ENCODE measurements at places on chromosomes 6 and 20. TPM values are rescaled to one million over a fixed set of nuclear protein-coding genes. Genes with fewer than 3 reads are reported as not detected.

Gene ISM1
- not detected for total RNA-seq

Gene COL21A1
- 0.50 TPM for total RNA-seq

DNA sequence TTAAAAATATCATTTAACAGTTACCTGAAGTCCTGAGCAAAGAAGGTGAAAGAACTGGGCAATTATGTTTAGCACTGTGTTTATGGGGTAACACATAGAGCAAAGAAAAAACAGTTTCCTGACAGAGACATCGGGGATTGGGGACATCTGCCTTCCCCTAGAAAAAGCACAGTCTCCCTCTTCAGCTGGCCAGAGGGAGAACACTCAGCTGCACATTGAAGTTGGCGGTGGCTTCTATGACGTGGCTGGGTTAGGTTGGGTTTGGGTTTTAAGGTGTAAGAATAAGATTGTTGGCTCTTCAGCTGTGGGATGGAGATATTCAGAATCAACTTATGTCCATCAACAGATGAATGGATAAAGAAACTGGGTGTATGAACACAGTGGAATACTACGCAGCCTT is 124.0 kb upstream of the DTNBP1 start:
- H3K4me1 ChIP-seq, result no peaks in the 10 kb centered on the region
- H3K27ac ChIP-seq, result no peak overlapping the region
- H3K4me3 ChIP-seq, result no peak overlapping the region
- DNase-seq, result no peak
- H3K27me3 ChIP-seq, result no peaks in the 10 kb centered on the region

DNA sequence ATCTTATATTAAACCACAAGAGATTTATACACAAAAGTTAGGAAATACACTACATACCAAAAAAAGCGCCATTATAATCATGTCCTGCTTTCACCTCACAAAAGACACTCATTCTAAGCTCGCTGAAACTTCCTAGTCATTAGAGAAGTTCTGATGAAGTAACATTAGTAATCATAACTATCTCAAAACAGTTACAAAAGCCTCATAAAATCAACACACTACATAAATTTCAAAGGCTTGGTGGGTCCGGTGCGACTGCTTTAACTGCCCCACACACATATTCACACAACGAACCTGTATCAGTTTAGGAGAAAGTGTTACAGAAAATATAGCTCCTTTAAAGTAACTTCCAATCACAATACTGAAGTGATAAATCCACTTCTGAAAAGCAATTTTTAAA is 1.9 kb downstream of the PHIP start:
- DNase-seq, result no peak
- H3K36me3 ChIP-seq, result no peaks in the 10 kb centered on the region
- peak overlapping the region; percentile 99 for H3K27ac ChIP-seq
- H3K27me3 ChIP-seq, result no peaks in the 10 kb centered on the region

GRCh38 chr6:153334121-153334520 is 203.0 kb upstream of the RGS17 start:
- no peak overlapping the region for H3K27ac ChIP-seq
- H3K36me3 ChIP-seq, result no peaks in the 10 kb centered on the region
- DNase-seq, result no peak
- no peaks in the 10 kb centered on the region for H3K4me1 ChIP-seq
- H3K27me3 ChIP-seq, result no peaks in the 10 kb centered on the region

DNA sequence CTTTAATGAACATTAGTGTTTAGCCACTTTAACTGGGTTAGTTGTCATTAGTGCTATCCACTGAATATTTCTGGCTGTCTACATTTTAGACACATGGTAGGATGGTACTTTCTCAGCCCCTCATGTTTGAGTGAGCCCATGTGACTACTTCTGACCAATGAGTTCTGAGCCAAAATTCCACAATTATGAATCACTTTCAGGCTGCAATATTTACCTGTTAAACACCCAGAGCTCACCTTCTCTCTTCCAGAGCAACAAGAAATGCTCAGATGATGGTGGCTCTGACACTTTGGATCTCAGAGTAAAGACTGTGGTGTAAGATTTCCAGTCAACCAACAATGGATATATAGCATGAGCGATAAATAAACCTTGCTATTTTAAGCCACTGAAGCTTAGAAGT is 24.8 kb downstream of the SPACA1 start:
- no peak for DNase-seq
- H3K4me3 ChIP-seq, result no peak overlapping the region
- no peak overlapping the region for H3K27ac ChIP-seq
- H3K4me1 ChIP-seq, result no peaks in the 10 kb centered on the region
- H3K36me3 ChIP-seq, result no peaks in the 10 kb centered on the region

DNA sequence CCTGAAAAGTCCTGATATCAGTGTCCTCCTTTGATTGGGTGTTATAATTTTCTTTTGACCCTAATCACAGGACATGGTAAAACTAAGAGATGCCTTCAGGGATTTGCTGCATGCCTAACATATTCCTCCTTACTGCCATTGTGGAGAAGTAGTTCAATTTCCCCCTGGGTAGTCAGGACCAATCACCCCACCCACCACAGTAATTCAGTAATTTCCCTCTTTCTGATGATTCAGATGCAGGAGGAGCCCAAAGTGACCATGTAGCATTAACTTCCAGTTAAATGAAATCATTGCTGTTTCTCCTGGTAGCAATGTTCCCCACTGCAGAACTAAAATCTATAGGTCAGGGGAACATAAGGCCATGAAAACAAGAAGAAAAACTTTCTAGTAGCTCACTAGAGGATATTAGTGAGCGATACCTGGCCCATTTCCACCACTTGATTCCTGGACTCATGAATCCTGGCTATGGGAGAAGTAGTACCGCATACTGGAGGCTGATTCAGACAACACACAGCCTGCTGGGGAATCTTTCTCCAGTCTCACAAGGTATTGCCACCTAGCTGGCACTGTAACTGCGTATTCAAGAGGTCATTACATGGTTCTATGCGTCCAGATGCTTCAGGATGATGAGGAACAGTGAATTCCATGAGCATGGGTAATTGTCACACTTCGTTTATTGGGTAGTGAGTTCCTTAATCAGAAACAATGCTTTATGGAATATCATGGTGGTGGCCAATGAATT is 561.2 kb downstream of the HAO1 start:
- no peak for DNase-seq
- H3K27me3 ChIP-seq, result no peaks in the 10 kb centered on the region
- no peaks in the 10 kb centered on the region for H3K36me3 ChIP-seq

DNA sequence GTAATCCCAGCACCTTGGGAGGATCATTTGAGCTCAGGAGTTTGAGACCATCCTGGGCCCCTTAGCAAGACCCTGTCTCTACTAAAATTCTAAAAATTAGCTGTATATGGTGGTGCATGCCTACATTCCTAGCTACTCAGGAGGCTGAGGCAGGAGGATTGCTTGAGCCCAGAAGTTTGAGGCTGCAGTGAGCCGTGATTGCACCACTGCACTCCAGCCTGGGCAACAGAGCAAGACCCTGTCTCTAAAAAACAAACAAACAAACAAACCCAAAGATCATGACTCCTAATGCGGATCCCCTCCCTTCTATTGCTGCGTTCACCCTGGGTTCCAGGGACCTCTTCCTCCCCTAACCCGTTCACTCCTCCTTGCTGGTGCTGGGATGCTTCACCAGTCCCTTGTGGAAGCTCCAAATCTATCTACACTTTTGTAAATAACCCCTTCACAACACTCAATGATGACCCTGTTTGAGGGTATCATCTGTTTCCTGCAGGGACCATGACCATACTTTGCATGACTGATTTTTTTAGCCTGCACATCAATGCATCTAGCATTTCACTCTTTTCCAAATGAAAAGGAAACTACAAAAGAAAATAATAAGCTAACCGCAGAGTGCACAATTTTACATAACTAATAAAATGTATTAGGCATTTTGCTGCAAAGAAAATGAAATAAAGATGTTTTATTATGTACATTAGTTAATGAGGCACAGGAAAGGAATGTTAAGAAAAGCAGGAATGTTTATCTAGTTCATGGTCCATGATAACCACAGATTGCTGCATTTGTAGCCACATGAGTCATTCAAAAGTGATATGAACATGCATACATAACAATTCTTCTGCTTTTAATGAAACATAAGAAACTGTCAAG is 30.5 kb upstream of the IPCEF1 start:
- H3K27me3 ChIP-seq, result no peaks in the 10 kb centered on the region
- no peak for DNase-seq
- no peak overlapping the region for H3K27ac ChIP-seq
- H3K36me3 ChIP-seq, result no peaks in the 10 kb centered on the region
- no peak overlapping the region for H3K4me3 ChIP-seq
- H3K4me1 ChIP-seq, result no peaks in the 10 kb centered on the region

- no peak for DNase-seq
- H3K4me1 ChIP-seq, result no peaks in the 10 kb centered on the region
- H3K36me3 ChIP-seq, result no peaks in the 10 kb centered on the region
These were observed 17.2 kb downstream of the CARMIL1 start for GRCh38 chr6:25296217-25296905.

DNA sequence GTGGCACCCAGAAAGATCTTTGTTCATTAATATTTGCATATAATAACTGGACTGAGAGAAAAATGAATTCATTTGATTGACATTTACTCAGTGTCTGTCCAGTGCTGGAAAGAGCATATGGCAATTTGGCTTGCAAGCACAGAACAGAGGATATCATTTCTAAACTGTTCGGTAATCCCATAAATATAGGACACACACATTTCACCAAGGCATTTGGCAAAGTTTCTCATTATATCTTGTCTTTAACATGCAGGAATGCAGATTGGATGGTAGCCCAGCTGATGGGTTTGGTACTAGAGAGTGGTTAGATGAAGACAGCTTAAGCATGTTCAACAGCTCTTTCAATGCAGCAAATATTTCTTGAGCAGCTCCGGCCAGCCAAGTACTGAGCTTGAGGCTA is 259.2 kb downstream of the PRKN start:
- H3K4me3 ChIP-seq, result no peak overlapping the region
- no peak overlapping the region for H3K27ac ChIP-seq
- DNase-seq, result no peak

DNA sequence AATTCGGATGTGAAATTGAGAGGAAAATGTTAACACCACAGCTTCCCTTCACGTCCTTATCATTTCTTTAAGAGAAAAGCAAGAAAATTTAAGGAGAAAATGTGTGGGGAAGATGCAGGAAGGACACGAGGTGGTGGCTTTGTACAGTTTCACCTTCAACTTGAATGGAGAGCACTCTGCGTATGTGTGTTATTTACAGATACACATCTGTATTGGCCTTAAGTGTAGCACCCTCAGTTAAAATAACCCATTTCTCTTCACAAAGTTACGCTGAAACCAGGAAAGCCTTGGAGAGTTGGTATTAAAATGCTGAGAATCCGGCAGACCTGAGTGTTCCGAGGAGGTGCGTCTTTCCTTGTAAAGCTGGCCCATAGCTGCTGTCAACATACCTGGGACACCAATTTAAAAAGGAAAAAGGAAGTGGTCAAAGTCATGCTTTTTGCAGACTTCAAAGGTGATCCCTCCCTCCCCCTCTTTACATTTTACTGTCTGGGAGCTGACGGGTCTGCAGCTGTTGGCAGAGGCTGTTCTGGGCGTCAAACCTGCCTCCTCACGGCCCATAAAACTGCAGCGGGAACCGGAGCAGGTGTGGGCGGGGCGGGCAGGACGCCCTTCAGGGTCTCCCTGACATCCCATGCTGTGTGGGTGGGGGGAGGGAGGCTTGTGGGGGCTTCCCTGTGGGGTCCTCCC is 61.3 kb upstream of the TBXT start:
- H3K27me3 ChIP-seq, result no peaks in the 10 kb centered on the region
- no peak overlapping the region for H3K4me3 ChIP-seq
- H3K36me3 ChIP-seq, result no peaks in the 10 kb centered on the region

DNA sequence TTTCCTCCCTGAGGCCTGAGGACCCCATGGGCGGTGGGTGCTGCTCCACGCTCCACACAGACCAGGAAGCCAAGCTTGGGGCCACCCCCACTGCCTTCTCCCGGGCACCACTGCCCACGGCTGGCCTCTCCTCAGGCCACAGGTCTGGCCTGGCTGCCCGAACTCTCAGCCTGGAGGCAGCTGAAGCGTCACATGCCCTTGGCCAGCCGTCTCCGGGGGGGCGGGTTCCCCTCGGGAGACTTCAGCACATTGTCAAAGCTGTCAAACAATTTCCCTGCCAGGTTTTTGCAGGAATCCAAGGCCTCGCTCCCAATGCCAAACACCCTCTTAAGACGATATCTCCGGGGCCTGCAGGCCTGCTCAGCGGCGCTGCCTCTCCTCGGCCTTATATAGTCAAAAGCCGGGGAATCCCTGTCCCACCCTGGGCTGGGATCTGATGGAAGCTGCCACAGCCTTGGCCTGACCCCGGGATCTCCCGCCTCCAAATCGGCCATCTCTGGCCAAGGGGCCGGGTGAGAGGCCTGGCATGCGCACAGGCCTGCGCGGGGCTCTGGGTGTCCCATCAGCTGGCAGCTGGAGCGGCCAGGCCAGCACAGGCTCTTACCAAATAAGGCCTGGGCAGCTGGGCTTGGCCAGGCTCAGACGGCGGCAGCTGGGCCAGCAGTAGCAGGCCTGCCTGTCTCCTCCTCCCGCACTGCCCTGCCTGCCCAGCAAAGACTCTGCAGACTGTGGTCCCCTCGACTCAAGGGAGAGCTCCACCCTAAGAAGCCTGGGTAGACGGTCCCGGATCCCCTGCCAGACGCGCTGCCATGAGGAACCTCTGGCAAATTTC is 49.7 kb downstream of the RBM38 start:
- peaks cover 34% of the 10 kb centered on the region for H3K4me1 ChIP-seq
- H3K27ac ChIP-seq, result peak overlapping the region; percentile 89
- no peaks in the 10 kb centered on the region for H3K27me3 ChIP-seq
- no peaks in the 10 kb centered on the region for H3K36me3 ChIP-seq
- no peak overlapping the region for H3K4me3 ChIP-seq
- DNase-seq, result no peak

DNA sequence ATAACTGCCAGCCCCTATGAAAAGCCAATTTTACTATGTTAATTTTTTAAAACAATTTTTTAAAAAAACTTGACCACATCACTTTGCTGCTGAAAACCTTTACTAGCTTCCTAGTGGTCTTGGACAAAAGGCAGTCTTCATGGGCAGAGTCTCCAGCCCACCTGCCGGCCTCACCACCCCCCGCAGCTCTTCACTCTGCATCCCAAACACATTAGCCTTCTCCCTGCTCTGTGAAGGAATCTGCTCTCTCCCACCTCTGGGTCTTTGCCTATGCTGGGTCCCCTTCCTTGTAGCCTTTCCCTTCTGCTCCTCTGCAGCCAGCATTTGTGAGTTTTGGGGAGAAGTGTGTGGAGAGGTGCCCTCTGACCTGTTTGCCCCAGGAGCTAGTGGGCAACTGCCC is 170.7 kb upstream of the MLN start:
- H3K36me3 ChIP-seq, result no peaks in the 10 kb centered on the region
- H3K4me3 ChIP-seq, result no peak overlapping the region
- no peak for DNase-seq
- H3K4me1 ChIP-seq, result no peaks in the 10 kb centered on the region
- H3K27me3 ChIP-seq, result no peaks in the 10 kb centered on the region

Measured in liver (tissue), 10 donors.